NCI-H1092 treated with DMSO at 0.1 percent for 48 hours (cell line): ENCODE measurements at places on chromosomes 3 and 15.
A peak's percentile ranks its signal among the peaks of the same experiment; 100 is the strongest.

GRCh38 chr3:113436809-113437208, 4.5 kb downstream of the CFAP44 start:
- DNase-seq = no peak

- no peak for DNase-seq
These were observed 69.4 kb downstream of the ARNT2 start for GRCh38 chr15:80473286-80474223.

DNA sequence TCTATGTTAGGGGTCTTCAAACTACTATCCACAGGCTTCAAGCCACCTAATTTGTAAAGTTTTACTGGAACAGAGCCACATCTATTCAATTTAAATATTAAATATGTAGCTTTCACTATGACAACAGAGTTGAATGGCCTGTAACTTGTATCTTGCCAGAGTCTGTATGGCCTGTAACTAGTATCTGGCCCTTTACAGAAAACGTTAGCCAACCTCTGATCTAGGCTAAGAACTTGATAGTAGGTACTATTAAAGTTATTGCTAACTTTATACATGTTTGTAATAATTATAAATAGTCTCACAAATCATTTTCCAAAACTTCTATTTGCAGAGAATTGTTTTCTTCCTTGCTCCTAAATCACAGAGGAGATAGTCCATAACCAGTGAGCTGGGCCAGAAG, 40.0 kb downstream of the ANKRD28 start:
- no peak for DNase-seq

DNA sequence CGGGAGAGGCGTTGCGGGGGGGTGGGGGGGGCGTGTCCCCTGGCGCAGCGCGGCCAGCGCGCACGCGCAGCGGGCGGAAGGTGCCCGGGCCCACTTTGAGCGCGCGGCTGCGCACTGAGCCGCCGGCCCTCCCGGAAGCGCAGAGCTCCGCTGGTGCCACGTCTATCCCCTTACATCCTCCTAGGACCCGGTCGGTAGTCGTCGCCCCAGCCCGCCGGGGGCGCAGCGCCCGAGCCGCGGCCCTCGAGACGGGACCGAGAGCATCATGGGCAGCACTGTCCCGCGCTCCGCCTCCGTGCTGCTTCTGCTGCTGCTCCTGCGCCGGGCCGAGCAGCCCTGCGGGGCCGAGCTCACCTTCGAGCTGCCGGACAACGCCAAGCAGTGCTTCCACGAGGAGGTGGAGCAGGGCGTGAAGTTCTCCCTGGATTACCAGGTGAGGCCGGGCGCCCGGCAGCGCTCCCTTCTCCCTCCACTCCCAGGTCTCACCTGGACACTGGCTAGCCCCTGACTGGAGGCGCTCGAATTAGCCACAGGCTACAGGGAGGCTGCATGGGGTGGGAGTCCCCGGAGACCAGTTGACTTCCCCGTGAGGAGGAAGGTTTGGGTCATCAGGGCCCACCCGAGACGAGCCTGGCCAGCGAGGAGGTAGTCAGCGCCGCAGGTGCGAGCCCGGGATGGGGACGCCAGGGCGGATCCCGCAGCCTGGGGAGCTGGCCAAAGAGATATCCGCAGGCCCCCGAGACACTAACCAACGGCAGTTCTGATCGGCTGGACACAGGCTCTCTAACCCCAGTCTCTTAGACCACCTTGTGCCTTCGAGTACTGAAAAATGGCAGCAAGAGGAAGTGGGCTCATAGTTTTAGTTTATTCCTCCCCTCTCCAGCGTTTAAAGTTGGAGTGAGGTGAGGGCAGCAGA, at the start of gene TMED3:
Gene TMED3 (plus strand): TSS at position 128 of the 916 bp plus-strand sequence. CDS start 138 bp downstream, at position 266.
- peak; percentile 72 for DNase-seq

- DNase-seq = no peak
These were observed 2.1 kb upstream of the HACD2 start for GRCh38 chr3:123586968-123587367.

GRCh38 chr3:111911446-111911845, 52.4 kb downstream of the PHLDB2 start:
- no peak for DNase-seq

- DNase-seq = no peak
These were observed 36.9 kb upstream of the UBE2E2 start for GRCh38 chr3:23166276-23166675.

- no peak for DNase-seq
These were observed 104.3 kb upstream of the RASGRP1 start for GRCh38 chr15:38668898-38669391.

- DNase-seq = no peak
These were observed 407.1 kb downstream of the LSAMP start for GRCh38 chr3:116037954-116038911.

DNA sequence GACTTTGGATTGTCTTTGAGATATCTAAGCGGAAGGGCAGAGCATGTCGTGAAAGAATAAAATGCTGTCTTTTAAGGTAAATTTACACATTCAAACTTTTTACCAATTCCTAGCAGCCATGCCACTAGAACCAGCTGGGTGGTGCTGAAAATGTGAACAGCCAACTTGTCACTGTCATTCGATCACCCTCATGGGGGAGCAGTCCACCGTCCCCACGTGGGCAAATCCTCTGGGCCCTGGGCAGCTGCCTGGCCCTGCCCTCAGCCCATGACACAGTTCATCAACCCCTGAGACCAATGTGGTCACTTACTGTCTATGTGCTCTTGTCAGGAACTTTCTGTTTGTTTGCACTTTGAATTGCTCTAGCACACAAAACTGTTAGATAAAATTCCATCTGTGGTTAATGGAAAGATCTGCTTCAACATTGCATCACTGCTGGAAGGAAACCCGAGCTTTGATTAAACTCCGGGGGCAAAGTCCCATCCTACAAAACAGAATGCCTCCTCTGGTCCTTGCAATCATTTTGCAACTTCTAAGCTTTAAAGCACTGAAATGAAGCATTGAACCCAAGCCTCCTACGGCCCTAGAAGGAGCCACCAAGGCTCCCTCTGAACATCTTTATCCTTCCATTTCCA, 50.1 kb downstream of the PCSK6 start:
- no peak for DNase-seq

- DNase-seq = peak; percentile 74
These were observed at the start of gene MYLK for GRCh38 chr3:123884203-123884831. Gene MYLK, minus strand, starts transcription at chr3:123884332. Its CDS starts 90,491 bp downstream, at chr3:123793841.

DNA sequence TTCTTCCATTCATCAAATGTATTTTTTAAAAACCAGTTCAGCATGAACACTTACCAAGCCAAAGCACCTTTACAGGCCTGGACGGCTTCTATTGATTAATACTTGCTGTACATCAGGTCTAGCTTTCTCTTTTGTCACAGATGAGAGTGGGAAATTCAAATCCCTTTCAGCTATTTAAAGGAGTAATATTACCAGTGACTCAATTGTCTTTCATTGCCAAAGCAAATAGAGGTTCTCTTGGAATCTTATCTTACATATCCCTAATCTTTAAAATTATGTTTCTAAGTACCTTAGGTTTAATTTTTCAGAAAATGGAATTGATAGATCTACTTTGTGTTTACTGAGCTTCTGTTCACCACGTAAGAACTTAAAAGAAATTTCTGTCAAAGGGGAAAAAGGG, 922.9 kb downstream of the NSUN3 start:
- DNase-seq = no peak

DNA sequence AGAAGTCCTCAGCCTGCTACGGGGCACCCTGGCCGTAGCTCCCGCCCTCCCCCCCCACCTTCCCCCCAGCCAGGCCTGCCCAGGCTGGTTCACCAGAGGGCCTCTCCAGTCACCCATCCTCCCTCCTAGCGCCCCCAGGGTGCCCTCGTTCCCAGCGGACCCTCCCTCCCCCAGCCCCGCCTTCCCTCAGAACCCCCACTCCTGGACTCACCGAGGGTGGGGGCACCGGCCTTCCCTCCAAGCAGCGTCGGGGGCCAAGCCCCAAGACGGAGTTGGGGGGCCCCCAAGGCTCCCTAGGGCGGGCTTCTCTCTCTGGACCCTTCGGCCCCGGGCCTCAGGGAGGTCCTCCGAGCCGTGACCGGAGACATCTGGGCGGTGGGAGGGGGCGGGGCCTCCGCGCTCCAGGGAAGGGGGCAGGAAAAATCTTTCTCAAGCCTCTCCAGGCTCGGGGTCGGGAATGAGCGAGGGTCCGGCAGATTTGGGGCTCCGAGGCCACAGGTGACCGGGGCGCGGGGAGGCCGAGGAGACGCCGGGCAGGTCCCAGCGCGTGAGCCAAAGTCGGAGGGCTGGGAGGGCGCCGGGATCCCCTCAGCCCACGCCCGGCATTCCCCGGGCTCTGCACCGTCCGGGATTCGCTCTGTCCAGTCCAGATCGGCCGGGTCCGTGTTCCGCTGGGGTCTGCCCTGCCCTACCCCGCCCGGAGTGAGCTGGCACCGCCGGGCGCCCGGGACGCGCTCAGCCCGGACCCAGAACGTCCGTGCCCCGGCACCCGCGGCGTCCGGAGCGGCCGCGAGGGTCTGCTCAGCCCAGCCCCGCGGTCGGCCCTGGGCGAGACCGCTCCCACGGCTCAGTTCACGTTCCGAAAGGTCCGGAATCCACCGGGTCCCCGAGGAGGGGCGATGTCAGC, 999 bp downstream of the INSYN1 start:
- DNase-seq = no peak

DNA sequence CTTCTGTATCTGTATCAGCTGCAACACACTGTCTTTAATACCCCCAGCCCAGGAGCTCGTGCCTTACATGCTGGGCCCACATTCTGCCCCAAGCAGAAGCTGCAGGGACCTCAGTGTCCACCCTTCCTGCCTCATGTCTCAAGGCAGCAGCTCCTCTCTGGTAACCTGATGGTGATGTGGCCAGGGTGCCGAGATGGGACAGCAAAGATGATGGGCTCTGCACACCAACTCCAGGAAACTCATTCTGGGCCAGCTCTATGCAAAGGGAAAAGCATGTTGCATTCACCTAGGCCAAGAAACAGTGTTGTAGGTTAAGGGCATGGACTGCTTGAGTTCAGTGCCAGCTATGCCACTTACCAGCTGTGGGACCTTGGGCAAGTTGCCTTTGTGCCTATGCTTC, 79.5 kb upstream of the PRR23C start:
- DNase-seq = no peak

DNA sequence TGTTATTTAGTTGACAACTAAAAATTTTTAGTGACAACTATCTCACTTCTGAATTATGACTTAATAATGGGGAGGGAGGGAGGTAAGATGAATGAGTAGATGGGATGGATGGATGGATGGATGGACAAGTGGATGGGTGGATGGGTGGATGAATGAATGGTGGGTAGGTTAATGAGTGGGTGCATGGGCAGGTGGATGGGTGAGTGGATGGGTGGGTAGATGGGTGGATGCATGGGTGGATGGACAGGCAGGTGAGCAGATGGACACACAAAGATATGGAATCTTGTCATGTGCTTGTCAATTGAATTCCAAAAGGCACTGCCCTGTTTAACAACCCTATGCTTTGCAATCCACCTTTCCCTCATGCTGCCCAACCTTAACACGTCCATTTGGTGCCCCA, 41.5 kb downstream of the KLHL25 start:
- no peak for DNase-seq

- no peak for DNase-seq
These were observed 209.4 kb downstream of the DIPK2A start for GRCh38 chr3:144181062-144181461.

GRCh38 chr3:46896386-46896785, 18.9 kb downstream of the PTH1R start:
- DNase-seq = no peak
